ENCODE measurements at places on chromosomes 1 and 21.
A peak's percentile ranks its signal among the peaks of the same experiment; 100 is the strongest.

DNA sequence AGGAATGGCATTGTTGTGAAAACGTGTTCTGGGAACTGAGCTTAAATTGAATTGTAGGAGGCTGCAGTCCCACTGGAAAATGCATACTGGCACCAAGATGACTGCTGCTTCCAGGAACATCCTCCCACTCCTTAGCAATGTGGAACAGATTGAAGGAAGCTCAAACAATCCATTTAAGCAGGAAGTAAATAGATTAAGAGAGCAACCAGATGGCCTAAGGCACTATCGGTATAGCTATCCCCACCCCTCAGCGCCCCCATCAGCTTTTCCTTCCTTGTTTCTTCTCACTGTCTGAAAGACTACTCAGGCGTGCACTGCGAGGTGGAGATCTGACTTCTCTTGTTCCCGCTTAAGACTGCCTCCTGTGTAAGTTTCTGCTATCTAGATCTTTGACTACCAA, 4.0 kb upstream of the IFI16 start:
- no peak for DNase-seq

DNA sequence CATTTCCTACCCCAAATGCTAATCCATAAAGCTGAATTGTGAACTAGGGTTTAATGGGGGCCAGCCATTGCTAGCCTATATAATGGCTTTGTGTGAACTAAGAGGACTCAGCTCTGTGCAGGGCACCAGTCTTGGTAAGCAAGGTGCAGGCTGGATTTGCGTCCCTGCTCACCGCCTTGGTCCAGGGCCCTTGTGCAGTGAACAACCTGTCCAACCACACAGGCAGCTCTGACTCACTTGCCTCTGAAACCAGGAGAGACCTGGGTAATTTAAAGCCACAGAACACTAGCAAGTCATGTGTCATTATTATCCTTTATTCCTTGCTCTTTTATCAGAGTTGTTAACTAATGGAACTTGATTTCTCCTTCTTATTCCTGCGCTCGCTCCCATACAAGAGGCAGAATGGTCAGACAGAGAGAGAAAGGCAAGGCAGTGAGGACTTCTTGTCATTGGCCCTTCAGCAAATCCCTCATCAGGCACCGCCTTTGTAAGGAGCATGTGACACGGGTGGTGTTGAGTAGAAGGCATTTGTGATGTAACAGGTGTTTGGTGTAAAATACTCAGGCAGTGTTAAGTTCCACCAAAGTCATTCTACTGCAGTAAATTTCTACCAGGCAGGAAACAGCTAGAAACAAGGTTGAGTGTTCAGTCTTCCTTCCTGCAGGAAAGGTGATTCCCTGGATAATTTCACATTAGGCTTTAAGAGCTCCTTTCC, 67.3 kb upstream of the OLIG2 start:
- no peak for DNase-seq

DNA sequence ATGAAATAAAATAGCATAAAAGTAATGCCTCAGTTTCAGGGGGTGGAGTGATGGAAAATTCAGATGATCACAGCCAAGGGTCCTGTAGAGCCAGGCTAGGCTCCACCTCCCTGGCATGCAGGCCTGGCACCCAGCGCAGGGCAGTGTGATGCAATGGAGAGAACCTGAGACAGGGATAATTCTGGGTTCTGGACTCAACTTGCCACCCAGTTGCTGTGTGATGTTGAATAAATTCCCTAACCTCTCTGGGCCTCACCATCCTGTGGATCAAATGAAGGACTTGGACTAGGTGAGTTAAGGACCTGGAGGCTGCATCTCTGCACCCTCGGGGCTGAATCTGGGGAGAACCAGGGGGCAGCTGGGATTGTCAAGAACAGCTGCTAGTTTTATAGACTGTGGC, 17.0 kb downstream of the PADI2 start:
- DNase-seq = no peak

DNA sequence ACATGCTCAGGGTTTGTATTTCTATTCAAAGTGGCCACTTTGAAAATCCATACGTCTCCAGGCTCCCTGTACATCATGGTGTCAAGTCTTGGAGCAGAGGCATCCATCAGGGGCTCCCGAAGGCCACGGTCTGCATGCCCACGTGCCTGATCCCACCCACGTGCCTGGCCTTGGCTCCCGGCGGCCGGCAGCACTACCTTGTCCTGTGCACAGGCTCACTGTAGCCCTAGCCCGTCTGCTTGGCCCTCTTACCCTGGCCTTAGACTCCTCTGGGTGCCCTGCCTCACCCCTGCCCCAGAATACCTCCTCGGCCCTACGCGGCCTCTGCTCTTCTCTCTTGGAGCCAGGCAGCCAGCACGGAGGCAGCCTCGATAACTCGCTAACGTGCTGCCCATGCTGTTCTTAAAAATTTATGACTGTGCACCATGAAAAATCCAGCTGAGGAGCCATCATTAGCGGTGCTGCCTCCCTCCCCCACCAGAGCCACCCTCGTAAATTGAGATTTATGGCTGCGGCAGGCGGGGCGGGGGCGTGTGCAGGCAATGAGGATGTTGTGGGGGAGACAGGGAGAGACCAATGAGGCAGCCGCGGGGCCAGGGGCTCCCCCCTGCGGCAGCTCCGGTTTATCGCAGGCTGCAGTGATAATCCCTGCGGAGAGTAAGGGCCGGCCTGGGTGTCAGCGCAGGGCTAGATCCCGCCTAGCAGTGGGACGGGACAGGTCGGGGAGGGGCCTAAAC, 24.6 kb downstream of the DMAP1 start:
- DNase-seq = peak; percentile 61

GRCh38 chr1:229223498-229223897, 47.4 kb upstream of the RAB4A start:
- no peak for DNase-seq

DNA sequence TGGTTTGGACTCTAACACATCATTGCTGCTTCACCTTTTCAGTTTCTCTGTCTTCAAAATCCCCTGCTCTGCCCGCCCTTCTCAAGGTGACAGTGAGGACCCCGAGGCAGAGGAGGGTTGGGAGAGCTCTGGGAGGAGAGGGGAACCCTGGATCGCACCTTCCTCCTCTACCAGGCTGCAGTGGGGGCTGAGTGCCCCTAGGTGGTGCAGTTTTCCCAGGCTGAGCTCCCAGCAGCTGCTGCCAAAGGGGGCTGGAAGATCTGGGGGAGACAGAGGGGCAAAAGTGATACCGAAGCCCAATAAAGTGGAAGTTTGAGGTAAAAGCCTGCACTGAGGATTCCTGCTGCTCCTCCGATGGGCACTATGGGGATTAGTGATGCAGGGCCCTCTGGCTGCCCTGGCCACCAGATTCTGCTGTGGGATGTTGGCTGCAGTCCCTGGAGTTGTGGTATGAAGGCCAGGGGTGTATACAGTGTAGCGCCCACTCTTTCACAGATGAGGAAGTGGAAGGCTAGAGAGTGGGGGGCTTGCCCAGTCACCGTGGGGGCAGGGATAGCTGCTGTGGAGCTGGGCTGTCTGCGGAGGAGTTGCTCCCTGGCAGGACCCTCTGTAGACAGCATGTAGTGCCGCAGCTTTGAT, 40.7 kb upstream of the SCMH1 start:
- no peak for DNase-seq

GRCh38 chr1:57623791-57624538, 200.1 kb upstream of the DAB1 start:
- DNase-seq = peak; percentile 60

GRCh38 chr1:193355178-193355577, 168.8 kb upstream of the B3GALT2 start:
- no peak for DNase-seq

GRCh38 chr1:181406989-181407388, 76.3 kb upstream of the CACNA1E start:
- DNase-seq = no peak

DNA sequence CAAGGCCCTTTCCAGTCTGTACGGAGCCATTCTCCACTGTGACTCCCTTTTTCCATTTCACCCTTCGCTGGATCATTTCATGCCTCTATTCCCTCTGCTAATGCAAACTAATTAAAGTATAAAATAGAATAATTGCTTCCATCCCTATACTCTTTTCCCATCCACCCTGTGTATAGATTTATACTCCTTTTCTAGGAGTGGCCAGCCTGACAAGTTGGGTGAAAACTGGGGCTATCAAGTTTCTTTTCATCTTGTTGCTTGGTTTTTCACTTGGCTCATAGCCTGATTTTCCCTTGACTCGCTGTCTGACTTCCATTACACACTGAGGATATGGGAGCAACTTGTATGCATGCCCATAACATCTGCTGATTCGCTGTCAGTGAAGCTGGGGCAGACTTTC, 107.0 kb downstream of the PLXNA2 start:
- no peak for DNase-seq

DNA sequence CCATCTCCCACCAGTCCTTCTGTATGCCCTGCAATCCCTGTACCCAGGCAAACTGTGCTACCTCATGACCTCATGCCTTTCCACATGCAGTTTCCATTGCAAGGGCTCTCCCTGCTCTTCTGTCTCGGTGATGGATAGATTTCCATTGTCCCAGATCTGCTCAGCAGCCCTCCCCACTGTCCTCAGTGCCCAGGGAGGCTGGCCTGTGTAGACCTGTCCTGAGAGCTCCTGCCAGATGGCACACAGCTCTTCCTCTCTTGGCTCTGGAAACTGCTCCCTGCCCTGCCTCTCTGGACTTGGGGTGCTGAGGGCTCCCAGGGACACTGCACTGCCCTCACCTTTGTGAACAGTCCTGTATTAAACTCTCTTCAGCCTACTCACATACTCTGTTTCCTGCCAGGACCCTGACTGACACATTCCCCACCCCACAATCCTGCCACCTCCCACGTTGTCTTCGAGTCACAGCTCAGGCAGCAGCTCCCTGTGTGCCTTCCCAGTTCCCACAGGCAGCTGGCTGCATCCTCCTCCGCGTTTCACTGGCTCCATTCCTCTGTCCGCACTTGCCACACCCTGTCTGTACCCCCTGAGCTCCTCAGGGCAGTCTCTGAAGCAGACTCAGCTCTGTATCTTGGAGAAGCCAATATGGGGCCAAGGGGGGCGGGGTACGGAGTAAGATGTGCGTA, 57.0 kb downstream of the SPATA46 start:
- no peak for DNase-seq

- no peak for DNase-seq
These were observed 59.8 kb upstream of the HAO2 start for GRCh38 chr1:119308806-119309205.
